ENCODE measurements at places on chromosomes 12 and 14. TPM values are rescaled to one million over a fixed set of nuclear protein-coding genes. Genes with fewer than 3 reads are reported as not detected.

The DLK1 gene
- total RNA-seq, result 1,018 TPM

The TGM1 gene
- total RNA-seq, result 2.6 TPM

DNA sequence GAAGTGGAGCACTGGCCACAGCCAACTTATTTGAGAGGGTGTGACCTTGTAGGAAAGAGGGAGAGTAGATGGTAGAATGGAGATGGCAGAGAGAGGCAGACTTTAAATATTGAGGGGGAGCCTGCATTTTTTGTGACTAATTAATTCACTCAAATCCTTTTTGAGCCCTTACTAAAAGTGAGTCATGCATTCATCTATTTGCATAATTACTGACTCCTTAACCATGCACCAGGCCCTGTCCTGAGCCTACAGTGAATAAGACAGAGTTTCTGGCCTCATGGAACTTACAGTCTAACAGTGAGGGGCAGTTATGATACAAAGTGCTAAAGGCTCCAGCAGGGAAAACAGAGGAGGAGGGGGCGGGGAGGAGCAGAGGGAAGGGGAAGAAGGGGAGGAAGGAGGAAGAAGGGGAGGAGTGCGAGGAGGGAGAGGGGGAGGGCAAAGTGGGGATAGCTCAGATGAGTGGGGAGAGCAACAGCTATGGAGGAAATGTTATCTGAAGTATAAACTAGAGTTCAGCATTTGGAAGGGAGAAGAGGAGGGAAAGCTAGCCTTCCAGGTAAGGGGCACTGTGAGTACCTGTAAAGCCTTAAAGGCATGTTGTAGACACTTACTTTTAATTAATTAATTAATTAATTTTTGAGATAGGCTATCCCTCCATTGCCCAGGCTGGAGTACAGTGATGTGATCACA is 7.5 kb upstream of the CTDSP2 start:
- no peak for DNase-seq
- no peak overlapping the region for H3K4me3 ChIP-seq
- H3K36me3 ChIP-seq, result no peaks in the 10 kb centered on the region
- no peak overlapping the region for H3K27ac ChIP-seq
- H3K27me3 ChIP-seq, result peaks cover 10% of the 10 kb centered on the region
- peaks cover 25% of the 10 kb centered on the region for H3K4me1 ChIP-seq

- peak; percentile 68 for DNase-seq
- H3K4me1 ChIP-seq, result peaks cover 61% of the 10 kb centered on the region
- peak overlapping the region; percentile 4 for H3K4me3 ChIP-seq
- H3K27ac ChIP-seq, result peak overlapping the region; percentile 82
- no peaks in the 10 kb centered on the region for H3K27me3 ChIP-seq
Measured at GRCh38 chr14:65229748-65230728, 127.7 kb upstream of the MAX start.

- no peak for DNase-seq
- peaks cover 7% of the 10 kb centered on the region for H3K4me1 ChIP-seq
- H3K27me3 ChIP-seq, result no peaks in the 10 kb centered on the region
- no peak overlapping the region for H3K27ac ChIP-seq
- H3K36me3 ChIP-seq, result no peaks in the 10 kb centered on the region
- H3K4me3 ChIP-seq, result no peak overlapping the region
Measured at GRCh38 chr12:71684081-71684480, 1.8 kb upstream of the TMEM19 start.
